ENCODE measurements at places on chromosomes 12 and 14.

DNA sequence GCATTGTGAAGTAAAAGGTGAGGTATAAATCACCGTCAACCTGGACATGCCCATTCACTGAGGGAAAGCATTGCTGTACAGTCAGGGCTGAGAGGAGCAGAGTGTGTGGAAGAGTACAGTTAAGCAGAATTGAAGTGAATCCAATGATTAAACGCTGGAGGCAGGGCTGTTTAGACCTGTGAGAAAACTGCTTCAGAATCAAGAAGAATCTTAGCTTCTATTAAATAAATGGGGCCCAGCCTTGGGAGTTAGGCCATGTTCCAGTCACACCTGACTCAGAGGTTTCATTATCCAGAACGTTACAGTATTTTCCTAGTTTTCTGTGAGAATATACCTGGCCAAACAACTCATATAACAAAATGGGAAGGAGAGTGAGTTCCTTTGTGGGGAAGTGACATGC lies 86.9 kb downstream of the ATP23 start:
- no peak for DNase-seq

DNA sequence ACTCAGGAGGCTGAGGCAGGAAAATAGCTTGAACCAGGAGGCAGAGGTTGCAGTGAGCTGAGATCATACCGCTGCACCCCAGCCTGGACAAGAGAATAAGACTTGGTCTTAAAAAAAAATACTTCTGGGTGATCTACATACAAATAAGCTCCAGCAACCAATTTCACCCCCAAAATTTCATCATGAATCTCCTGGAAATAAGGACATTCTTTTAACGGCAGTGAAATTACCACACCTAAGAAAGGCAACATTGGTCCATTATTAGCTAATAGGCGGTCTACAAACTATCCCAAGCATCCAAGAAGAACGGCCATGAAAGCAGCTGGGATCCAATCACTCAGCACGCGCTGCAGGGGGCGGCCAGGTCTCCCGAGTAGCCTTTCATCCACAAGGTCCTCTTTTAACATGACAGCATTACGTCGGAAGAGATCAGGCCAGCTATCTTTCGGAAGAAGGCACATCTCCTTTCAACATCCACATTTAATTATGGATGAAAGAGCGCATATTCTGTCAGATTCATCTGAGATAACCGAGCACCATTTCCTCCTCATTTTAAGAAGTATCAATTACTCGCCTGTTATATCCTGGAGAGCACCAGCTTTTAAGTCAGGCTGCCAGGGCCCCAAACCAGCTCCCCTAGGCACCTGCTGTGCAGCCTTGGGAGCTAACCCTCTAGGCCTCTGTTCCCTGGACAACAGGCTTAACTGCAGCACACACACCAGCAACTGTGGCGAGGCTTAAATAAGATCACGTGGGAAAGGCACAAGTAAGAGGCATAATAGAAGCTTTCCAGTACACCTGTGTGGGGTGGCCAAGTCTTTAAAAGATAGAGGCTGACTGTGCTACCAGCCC lies 4.2 kb downstream of the SLC15A4 start:
- DNase-seq, result no peak

DNA sequence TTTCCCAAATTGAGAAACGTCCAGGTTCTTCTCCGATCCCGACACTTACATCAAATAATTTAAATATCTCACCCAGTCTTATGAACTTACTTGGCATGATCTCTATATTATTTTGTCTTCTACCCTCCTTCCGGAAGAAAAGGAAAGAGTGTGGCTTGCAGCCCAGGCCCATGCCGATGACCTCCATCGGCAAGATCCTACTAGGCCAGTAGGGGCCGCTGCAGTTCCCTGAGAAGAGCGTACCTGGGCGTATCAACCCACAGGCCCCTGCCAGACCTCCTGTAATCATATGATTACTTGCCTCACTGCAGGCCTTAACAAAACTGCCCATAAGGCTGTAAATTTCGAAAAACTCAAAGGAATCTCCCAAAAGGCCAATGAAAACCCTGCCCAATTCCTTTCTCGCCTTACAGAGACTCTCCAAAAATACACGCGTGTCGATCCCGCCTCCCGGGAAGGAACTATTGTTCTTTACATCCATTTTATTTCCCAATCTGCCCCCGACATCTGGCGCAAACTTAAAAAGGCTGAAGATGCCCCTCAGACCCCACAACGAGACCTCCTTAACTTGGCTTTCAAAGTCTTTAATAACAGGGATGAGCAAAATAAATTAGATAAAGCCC lies 69.6 kb downstream of the MOK start:
- peak; percentile 10 for DNase-seq

DNA sequence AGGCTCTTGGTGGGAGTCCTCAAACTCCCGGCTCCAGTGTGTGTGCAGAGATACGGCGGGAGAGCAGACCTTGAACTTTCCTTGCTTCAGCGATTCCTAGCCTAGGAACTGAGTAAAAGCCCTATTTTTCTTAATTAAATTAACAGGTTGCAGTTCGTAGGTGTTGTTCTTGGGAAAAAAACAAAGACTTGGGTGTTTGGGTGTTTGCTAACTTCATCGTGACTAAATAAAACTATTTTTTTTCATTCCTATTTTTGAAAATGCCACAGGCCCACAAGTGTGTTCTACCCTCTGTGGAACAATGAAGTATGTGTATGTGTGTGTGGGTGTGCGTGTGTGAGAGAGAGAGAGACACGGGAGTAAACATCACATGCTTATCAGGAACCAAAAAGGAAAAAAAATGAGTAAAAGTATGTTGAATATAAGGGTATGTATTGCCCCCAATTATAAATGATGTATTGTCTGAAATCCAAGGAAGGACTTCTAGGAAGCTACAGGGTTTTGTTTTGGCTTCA lies 651 bp downstream of the TMEM117 start:
- DNase-seq, result no peak

DNA sequence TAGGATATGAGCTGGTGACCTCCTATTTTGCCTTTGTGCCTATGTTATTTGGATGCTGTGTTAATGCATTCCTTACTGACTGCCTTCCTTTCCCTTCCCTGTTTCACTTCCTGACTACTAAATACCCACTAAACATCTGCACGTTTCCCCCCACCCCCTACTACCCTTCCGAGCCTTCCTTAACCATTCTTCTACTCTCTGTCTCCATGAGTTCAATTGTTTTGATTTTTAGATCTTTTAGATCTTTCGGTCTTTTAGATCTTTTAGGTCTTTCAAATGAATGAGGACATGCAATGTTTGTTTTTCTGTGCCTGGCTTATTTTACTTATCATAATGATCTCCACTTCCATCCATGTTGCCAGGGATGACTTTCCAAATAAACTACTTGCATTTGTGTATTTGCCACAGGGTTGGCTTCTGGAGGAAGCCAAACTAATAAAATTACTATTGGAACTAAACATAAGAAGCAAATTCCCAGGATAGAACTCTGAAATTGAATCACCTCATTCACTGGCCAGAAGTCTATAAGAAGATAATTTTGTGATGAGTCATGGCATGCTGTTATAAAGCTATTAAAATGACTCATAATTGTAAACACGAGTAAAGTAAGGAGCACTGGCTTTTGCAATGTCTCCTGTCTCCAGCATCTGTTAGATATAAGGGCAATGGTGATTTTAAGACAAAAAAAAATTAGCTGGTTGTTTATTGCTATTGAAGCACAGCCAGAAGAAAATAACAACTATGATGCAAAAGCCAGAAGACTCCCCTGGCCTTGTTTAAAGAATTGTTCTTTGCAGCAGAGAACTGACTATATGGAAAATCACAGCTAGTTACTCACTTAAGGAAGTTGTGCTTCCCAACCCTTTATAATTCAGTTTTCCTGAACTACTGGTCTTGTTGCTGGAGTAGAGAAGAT lies 586.3 kb downstream of the LRFN5 start:
- DNase-seq, result no peak

Measured in amygdala (tissue), 56 donors.